Inflammatory macrophage treated with lipopolysaccharide for 1 hour (primary cell): ENCODE measurements at places on chromosomes 11 and 22.

- no peak for DNase-seq
Observed at GRCh38 chr11:83571302-83571701, 285.1 kb upstream of the CCDC90B start.

- DNase-seq: no peak
Observed at GRCh38 chr22:29983296-29983917, 96.9 kb upstream of the HORMAD2 start.

- DNase-seq: peak; percentile 90
Observed at GRCh38 chr11:93054881-93055280, 85.4 kb downstream of the MTNR1B start.

DNA sequence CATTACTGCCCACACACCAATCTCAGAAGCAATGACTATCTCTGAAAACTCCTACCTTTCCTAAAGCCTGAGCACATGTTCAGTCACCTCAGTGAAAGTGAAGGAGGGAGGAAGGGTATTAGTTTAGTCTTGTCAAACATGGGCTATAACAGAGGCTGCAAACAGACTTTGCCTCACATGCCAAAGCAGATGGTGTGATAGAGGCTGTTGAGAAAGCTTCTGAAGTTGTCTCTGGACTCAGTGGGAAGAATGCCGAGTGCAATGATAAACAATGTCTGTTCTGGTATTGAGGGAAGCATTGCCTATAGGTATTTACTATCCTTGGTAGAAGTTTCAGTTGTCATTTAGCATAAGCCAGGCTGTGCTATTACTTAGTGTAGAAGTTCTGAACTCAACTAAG lies 314.5 kb upstream of the CCDC90B start:
- no peak for DNase-seq

- DNase-seq: no peak
Observed at GRCh38 chr11:27046956-27047355, 6.3 kb downstream of the BBOX1 start.

GRCh38 chr11:114172871-114173444 lies 113.4 kb downstream of the ZBTB16 start:
- DNase-seq: no peak
